ENCODE measurements at places on chromosomes 5 and 9. TPM values are rescaled to one million over a fixed set of nuclear protein-coding genes. Genes with fewer than 3 reads are reported as not detected.

GRCh38 chr9:5971740-5972139, 43.7 kb downstream of the RANBP6 start:
- DNase-seq, result no peak

DNA sequence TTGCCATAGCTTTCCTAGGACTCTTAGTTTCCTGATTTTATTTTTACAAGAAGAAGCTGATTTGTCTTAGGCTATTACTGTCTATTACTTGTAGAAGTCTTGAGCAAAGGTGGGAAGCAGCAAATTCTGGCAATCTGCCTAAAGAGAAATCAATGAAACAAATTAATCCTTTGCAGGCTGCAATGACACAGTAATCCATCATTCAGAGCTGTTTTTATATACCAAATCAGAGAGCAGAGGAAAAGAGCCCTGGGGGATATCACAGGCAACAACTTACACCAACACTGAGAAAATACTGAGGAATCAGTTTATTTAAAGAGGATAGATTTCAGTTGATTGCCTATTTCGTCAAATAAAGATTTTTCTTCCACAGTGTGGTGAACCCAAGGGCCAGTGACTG, 13.6 kb downstream of the NR2F1-AS1 start:
- no peak for DNase-seq

- DNase-seq, result no peak
These were observed 568.5 kb upstream of the RIOK2 start for GRCh38 chr5:97751540-97751939.

- DNase-seq, result no peak
These were observed 244.4 kb upstream of the FBXL7 start for GRCh38 chr5:15255576-15255975.

TLX3 gene
- total RNA-seq, result not detected

- peak; percentile 48 for DNase-seq
These were observed 104.8 kb downstream of the PDE6A start for GRCh38 chr5:149839761-149840160.

GRCh38 chr9:135960411-135961276, 529 bp downstream of the UBAC1 start:
- no peak for DNase-seq

NIM1K gene
- 1.2 TPM for total RNA-seq

DNA sequence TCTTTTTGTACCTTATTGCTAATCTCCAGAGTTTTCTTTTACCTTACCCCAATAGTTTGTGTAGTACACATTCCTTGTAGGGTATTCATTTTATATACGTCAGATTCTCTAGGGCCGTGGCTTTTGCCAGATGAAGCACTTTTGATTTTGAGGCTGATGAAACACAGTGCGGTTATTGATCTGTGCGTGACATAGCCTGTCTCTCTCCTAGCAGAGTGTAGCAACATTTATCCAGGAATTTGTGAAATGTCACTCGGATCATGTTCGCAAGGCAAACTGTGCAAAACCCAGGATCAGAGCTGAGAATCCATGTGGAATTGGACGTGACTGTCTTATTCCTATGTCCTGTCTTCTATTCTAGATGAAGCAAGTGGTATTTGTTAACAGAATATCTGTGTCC, 142.0 kb upstream of the SH3GL2 start:
- DNase-seq, result no peak

Data from umbilical cord (tissue), 2 donors.